ENCODE measurements at places on chromosomes 11 and 22. TPM values are rescaled to one million over a fixed set of nuclear protein-coding genes. Genes with fewer than 3 reads are reported as not detected.

DNA sequence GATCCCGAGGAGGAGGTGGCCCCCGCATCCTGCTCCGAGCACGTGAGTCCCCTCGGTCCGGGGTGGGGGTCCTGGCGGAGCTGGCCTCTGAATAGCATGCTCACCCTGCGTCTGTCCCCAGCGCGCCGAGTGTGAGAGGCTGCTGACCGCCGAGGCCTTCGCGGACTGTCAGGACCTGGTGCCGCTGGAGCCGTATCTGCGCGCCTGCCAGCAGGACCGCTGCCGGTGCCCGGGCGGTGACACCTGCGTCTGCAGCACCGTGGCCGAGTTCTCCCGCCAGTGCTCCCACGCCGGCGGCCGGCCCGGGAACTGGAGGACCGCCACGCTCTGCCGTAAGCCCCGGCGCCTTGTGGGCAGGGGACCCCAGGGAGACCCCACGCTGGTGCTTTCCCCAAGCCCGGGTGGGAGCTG, 3.5 kb downstream of the MUC2 start:
- H3K27me3 ChIP-seq: peaks cover 8% of the 10 kb centered on the region
- H3K27ac ChIP-seq: peak overlapping the region; percentile 44
- no peak for DNase-seq

DNA sequence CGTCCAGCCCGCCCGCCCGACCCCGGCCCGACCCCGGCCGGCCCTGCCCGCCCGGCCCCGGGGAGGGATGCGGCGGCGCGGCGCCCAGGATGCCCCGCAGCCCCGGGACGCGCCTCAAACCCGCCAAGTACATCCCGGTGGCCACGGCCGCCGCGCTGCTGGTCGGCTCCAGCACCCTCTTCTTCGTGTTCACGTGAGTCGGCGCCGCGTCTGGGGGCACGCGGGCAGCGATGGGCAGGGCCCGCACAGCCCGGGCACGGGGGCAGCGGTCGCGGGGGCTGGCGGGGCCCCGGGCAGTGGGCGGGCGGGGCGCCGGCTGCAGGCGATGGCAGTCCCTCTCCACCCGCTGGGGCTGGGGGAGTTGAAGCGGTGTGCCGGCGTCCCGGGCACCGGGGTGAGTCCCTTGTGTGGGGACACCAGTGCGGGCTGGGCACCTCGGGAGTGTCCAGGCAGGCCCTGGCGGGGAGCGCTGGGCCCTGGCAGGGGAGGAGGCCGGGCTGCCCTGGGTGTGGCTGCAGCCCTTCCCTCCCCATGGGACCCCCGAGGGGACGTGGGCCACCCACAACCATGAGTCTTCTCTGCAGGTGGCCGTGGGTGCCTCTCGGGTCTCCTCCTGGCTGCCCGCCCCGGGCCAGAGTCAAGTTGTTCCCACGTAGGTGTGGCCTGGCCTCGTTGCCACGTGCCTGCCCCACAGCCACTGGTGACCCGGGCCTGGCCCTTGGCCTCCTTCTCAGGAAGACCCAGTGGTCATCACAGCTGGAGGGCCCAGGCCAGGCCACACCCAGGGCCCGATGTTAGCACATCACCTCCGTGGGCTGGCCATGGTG, 468 bp downstream of the ZDHHC8 start:
- peak overlapping the region; percentile 100 for H3K4me3 ChIP-seq
- no peaks in the 10 kb centered on the region for H3K27me3 ChIP-seq
- peaks cover 38% of the 10 kb centered on the region for H3K4me1 ChIP-seq
- no peaks in the 10 kb centered on the region for H3K36me3 ChIP-seq

DNA sequence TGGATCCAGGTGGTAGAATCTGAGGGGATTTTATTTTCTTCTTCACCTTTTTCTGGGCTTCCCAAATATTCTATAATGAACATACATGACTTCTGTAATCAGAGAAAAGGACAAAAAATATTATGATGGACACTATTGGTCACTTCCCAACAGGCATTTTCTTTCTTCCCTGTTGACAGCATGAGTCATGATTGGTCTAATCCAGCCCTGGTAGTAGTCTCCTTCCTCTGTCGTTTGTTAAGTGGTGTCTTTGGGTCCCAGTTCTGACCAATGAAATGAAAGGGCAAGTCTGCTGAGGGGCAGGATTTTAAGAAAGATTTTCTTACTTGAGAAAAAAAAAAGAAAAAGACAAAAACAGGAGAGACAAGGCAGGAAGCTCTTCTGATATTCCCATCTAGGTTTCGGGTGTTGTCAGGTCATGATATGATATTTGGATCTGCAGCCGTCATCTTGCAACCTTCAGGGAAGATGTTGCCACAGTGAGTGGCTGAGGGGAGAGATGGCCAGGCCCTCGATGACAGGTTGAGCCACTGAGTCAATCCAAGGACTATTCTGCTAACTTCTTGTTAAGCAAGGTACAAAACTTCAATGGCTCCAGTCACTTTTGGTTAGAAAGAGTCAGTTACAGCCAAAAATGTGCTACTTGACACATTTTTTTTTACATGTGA, 23.3 kb upstream of the PLEKHB1 start:
- peaks cover 4% of the 10 kb centered on the region for H3K4me1 ChIP-seq
- DNase-seq: no peak
- no peaks in the 10 kb centered on the region for H3K36me3 ChIP-seq
- no peak overlapping the region for H3K4me3 ChIP-seq
- no peak overlapping the region for H3K27ac ChIP-seq

- no peaks in the 10 kb centered on the region for H3K4me1 ChIP-seq
- no peaks in the 10 kb centered on the region for H3K36me3 ChIP-seq
- no peak overlapping the region for H3K27ac ChIP-seq
- DNase-seq: peak; percentile 49
- no peak overlapping the region for H3K4me3 ChIP-seq
These were observed 7.1 kb downstream of the PNPLA5 start for GRCh38 chr22:43884600-43885318.

GRCh38 chr11:4090258-4090657, 4.3 kb upstream of the RRM1 start:
- no peak for DNase-seq
- no peaks in the 10 kb centered on the region for H3K36me3 ChIP-seq
- no peaks in the 10 kb centered on the region for H3K27me3 ChIP-seq

DNA sequence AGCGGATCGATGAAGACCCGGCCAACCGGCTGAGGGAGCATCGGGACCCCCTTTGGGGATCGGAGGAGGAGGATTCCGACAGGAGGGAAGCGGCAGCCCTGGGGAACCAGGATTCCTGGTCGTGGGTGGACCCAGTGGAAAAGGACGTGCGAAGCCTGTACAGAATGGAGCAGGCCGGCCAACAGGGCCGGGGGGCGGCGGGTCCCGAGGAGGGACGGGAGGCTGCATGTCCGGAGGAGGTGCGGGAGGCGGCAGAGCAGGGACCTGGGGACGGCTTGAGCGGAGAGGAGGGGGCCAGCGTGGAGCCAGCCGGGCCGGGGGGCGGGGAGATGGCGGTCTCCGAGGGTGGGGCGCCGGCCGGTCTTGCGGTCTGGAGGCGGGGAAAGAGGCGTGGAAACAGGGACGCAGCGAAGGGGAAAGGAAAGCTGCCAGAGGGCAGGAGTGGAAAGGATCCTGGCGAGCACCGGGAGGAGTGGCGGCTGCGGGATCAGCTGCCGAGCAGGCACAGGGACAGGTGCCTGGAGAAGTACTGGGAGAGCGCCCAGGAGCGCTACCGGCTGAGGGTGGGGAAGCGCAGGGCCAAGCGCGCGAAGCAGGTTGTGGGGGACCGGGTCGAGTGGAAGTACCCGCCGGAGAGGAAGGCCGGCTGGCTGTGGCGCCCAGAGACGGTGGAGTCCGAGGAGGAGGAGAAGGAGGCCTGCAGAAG, at the start of gene ANO5:
Gene ANO5 (plus strand): TSS at position 444 of the 706 bp plus-strand sequence. CDS start 408 bp downstream, outside the sequence.
- peak; percentile 74 for DNase-seq
- H3K4me1 ChIP-seq: peaks cover 13% of the 10 kb centered on the region
- peak within 1 kb of the TSS; percentile 88 for H3K4me3 ChIP-seq
- no peaks in the 10 kb centered on the region for H3K36me3 ChIP-seq
- H3K27me3 ChIP-seq: no peaks in the 10 kb centered on the region

DNA sequence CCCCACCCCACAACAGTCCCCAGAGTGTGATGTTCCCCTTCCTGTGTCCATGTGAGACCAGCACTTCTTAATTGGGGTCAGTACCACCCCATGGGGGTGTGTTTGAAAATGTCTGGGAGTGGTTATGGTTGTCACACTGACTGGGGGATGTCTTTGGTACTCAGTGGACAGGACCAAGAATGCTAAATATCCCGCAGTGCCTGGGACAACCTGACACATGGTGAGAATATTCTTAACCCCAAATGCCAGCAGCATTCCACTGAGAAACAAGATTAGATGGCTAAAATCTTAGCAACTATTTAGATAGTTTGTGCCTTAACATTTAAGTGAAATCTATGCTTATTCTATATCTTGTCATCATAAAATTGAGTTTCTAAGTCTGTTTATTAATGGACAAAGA, 177.5 kb upstream of the ZBED5 start:
- H3K4me3 ChIP-seq: no peak overlapping the region
- H3K27ac ChIP-seq: no peak overlapping the region
- H3K36me3 ChIP-seq: no peaks in the 10 kb centered on the region
- no peak for DNase-seq
- H3K4me1 ChIP-seq: peaks cover 12% of the 10 kb centered on the region
- no peaks in the 10 kb centered on the region for H3K27me3 ChIP-seq

GRCh38 chr11:133782116-133782725, 63.1 kb downstream of the SPATA19 start:
- no peak overlapping the region for H3K4me3 ChIP-seq
- no peak overlapping the region for H3K27ac ChIP-seq
- DNase-seq: no peak
- H3K4me1 ChIP-seq: no peaks in the 10 kb centered on the region
- peaks cover 1% of the 10 kb centered on the region for H3K27me3 ChIP-seq

DNA sequence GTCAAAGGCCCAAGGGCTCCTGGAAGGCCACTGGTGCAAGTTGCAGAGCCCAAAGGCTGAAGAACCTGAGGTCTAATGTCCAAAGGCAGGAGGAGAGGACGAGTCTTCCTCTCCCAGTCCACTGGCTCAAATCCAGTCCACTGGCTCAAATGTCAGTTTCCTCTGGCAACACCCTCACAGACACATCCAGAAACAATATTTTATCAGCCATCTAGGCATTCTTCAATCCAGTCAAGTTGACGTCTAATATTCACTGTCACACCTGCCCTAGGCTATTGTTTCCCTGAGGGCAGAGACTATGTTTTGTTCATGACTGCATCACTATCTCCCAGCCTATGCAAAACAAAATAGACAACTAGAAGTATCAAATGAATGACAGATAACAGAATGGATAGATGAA, 148.1 kb downstream of the SPON1 start:
- H3K27me3 ChIP-seq: no peaks in the 10 kb centered on the region
- no peaks in the 10 kb centered on the region for H3K4me1 ChIP-seq

DNA sequence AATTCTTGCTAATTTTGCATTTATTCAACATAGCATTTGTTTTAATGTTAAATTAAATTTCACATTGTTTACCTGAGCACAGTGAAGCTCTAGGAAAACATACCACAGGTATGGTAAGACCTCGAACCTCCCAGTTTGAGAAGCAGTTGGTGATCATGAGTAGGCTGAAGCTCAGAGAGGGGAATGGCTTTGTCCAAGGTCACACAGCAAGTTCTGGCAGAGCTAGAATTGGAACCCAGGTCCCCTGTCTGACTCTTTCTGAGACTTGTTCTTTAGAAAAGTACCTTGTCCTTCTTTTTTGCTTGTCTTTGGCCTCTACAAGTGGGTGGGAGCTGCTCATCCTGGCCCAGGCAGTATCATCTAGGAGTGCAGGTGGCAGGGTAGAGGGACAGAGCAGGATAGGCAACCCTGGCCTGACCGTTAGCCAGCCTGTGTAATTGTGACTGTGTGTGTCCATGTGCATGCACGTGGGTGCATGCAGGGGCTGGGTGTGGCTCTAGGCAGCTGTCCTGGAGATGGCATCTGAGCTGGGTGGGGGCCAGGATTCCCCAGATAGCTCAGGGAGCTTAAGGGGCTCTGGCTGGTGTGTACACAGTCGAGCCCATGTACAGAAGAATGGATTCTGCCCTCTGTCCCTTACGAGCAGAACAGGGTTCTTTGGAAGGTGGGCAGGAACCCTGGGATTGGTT, 21.6 kb downstream of the PHLDB1 start:
- H3K4me1 ChIP-seq: peaks cover 45% of the 10 kb centered on the region
- H3K27ac ChIP-seq: no peak overlapping the region
- H3K4me3 ChIP-seq: no peak overlapping the region
- DNase-seq: no peak

DNA sequence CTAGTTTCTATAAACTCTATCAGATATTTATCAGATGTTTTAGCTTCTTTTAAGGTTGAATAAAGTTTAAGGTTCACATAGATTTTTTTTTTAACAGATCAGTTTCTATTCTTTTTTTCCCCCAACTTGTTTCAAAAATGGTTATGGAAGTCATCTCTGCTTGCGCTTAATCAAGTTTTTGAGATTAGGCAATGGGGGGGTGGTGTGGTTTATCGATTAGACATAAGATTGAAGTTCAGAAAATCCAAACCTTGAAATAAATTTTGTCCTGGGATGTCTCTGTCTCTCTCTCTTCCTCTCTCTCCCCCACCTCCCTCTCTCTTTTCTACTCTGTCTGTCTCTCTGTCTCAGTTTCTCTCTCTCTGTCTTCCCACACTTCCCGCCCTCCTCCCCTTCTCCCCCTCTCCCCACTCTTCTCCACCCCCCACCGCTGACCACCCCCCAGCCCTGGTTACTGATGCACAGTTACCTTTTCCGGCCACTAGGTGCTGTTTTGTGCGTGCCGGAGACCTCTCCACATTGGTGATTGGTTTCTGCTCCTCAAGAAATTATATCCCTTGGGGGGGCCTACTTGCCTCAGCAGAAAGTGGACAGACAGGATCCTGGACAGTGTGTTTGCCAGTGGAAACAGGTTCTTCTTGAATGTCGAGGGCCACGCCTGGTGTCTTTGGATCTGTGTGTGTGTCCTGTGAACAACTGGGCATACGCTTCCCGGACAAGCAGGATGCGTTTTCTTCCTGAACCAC, 29.7 kb upstream of the ANO1 start:
- H3K27me3 ChIP-seq: peaks cover 20% of the 10 kb centered on the region
- peak; percentile 11 for DNase-seq
- H3K27ac ChIP-seq: no peak overlapping the region

GRCh38 chr11:77044356-77044755, 10.2 kb downstream of the B3GNT6 start:
- H3K36me3 ChIP-seq: no peaks in the 10 kb centered on the region
- no peak overlapping the region for H3K27ac ChIP-seq
- no peak for DNase-seq
- H3K4me3 ChIP-seq: no peak overlapping the region
- peaks cover 11% of the 10 kb centered on the region for H3K4me1 ChIP-seq
- peaks cover 32% of the 10 kb centered on the region for H3K27me3 ChIP-seq

CDHR5 gene
- 386 TPM for total RNA-seq

CDKN1C gene
- 40.0 TPM for total RNA-seq

MMP1 gene
- total RNA-seq: not detected

PANX3 gene
- 0.41 TPM for total RNA-seq

CABP4 gene
- total RNA-seq: not detected

Measured in transverse colon (tissue), 4 donors.